ENCODE measurements at places on chromosomes 2 and 18.

- no peak for DNase-seq
These were observed 5.5 kb downstream of the ATP6V1B1 start for GRCh38 chr2:70941186-70941585.

- no peak for DNase-seq
These were observed 728 bp downstream of the NAPG start for GRCh38 chr18:10526561-10526949.

- DNase-seq = no peak
These were observed 3.2 kb upstream of the TGOLN2 start for GRCh38 chr2:85330839-85331636.

DNA sequence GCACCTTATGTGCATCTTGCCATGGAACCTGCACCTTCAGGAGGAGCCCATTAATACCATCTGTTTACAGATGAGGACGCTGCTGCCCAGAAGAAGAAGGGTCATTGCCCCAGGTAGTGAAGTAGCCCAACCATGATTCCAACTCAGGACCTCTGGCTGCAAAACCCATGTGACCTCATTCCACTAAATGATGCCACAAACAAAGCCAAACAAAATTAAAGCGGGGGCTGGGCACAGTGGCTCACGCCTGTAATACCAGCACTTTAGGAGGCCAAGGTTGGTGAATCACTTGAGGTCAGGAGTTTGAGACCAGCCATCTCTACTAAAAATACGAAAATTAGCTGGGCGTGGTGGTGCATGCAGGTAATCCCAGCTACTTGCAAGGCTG, 202.1 kb downstream of the EIPR1 start:
- DNase-seq = no peak

DNA sequence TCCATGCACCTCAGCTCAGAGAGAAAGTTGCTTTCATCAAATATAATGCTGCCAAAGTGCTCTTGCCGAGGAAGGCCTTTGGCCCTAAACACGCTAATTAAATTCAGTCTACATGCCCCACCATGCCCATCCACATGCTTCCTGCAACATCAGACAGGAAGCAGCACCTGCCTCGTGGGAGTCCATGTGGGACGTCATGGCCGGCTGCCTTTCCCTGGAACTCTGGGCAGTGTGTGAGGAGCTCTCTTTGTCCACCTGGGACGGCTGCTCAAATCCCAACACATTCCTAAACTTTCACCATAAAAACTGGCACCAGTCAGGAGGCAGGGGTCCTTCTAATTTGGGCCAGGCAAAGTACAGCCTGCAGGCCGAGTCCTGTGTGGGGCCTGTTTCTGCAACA, 23.1 kb downstream of the FAM178B start:
- no peak for DNase-seq
